ENCODE measurements at places on chromosomes 5 and 9.

- no peak for DNase-seq
These were observed 373.4 kb upstream of the ACO1 start for GRCh38 chr9:32011049-32011448.

GRCh38 chr9:104286799-104287198, 192.7 kb downstream of the SMC2 start:
- no peak for DNase-seq

DNA sequence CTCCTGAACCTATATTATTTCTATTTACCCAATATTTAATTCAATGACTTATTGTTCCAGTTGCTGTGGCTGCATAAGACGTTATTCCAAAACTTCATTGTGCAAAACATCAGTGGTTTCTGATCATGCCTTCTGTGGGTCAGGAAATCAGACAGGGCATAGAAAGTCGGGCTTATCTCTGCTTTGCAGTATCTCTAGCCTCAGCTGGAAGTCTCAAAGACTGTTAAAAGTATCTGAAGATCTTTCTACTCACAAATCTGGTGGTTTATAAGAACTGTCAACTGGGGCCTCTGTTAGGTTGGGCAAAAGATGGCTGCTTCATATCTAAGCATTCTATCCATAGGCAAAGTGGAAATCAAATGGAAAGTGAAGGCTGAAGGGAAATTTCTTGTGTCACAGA, 687.7 kb upstream of the ARRDC3 start:
- DNase-seq: no peak

- no peak for DNase-seq
These were observed 15.2 kb upstream of the FBLL1 start for GRCh38 chr5:168513861-168514428.

- no peak for DNase-seq
These were observed 91.7 kb downstream of the SPATA31D1 start for GRCh38 chr9:82080265-82080664.

GRCh38 chr9:113373256-113373655, 3.5 kb downstream of the HDHD3 start:
- no peak for DNase-seq

DNA sequence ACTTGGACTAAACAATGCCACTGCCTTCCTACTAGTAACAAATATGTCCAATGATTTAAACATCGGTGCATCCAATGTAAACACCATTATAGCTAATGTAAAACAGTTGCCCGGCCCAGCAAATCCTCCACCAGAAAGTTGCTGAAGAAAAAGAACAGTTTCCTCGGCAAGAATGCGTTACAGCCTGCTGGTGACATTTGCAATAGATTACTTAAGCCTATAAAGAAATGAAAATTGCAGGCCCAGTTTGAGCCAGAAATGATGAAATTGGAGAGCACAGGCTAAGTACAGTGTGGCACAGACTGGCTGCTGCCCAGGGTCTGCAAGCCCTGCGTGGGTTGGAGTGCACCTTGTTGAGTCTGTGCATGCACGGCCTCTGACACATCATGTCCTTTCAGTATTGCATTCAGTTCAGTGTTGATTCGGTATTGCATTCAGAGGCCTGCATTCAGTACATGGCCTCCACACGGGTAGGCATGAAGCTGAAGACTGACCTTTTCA, 406.0 kb upstream of the KLF4 start:
- DNase-seq: no peak

DNA sequence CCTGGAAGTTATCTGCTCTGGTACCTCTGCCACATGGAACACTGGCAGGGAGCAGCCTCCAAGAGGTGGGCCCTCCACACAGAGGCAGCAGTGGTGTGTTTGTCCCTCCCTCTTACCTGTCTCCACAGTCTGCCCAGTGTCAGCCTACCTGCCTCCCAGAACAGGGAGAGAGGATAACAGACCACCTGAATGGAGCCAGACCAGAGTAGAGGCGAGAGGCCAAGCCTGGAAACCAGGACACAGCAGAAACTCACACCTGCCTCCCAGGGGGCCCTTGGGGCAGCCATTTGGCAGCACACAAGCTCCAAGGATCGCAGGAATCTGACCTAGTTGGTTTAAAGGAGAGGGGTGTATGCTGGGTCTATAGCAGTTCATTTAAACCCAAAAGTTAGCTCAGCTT, 100.2 kb upstream of the ZNF366 start:
- no peak for DNase-seq

DNA sequence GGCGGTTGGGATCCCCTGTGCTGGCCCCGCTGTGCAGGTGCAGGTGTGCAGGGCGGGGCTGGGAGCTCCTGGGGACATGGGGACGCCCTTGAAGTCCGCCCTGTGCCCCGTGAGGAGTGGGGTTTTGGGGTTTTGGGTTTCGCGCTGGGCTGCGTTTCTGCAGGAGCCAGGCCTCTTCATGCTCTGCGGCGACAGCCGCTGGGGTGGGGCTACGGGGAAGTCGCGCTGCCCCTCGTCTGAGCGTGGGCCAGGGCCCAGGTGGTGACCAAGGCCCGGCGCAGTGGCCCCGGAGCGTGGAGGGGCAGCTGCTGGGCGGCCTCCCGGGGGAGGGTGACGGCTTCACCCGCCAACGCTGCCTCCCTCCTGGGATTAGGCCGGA, 47.8 kb upstream of the IRX4 start:
- no peak for DNase-seq

DNA sequence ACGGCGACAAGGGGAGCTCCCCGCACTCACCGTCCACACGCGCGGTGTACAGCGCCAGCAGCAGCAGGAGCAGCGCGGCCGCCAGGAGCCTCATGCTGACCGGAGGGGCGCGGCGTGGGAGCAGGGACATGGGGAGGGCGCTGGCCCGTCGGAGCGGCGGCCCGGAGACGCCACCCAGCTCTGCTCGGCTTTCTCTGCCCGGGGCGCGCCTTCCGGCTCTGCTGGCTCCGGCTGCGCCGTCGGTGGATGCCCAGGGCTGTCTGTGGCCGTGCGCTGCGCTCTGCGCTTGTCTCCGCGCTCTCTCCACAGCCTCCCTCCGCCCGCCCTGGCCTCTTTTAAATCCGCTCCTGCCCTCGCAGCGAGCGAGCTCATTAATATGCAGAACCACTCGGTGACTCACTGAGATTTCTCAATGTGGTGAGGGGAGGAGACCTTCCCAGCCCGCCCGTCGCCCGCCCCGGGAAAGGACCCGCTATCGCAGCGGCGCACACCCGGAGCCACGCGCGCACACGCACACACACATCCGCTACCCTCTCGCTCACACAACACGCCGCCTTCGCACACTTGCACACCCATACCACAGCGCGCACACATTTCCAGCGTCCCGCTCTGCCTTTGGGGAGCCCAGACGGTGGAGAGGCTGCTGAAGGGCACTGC, at the start of gene CXCL14:
CXCL14 (minus strand) TSS at position 307 of the 657 bp plus-strand sequence; CDS start at position 94, 213 bp downstream.
- DNase-seq: no peak

- no peak for DNase-seq
These were observed 44.2 kb upstream of the MAST4 start for GRCh38 chr5:66551945-66552344.

GRCh38 chr5:80631278-80632259, 22.9 kb upstream of the MSH3 start:
- DNase-seq: no peak

GRCh38 chr9:117121316-117121715, 293.5 kb downstream of the ASTN2 start:
- DNase-seq: no peak

DNA sequence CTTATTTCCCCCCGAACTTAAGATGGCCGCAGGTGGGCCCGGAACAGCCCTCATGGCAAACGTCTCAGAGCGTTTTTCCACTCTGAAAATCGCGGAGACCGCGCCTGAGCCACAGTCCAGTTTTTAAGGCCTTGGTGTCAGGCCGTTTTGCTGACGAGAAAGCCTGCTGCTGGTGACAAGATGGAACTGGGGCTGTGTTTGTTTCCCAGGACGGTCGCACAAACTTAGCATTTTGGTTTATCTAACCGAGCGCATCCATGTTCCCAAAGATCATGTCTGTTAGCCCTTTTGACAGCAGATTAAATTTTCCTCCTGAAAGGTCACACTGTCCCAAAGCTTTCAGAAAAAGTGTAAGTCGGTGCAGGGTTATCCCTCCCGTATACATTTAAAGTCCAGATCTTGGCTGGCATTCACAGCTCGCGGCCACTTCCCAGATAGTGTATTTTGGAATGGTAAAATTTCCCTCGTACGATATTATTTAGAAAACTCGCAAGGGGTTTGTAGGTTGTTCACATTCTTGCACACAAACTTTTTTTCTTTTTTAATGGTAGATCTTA, 812 bp downstream of the SREK1 start:
- DNase-seq: no peak
